ENCODE measurements at places on chromosomes 12 and 14. TPM values are rescaled to one million over a fixed set of nuclear protein-coding genes. Genes with fewer than 3 reads are reported as not detected.

The ACRBP gene
- total RNA-seq, result 0.56 TPM

The IFNG-AS1 gene
- not detected for total RNA-seq

The MGST1 gene
- total RNA-seq, result 145 TPM

The TMEM119 gene
- 2.0 TPM for total RNA-seq

The ADAMTS20 gene
- not detected for total RNA-seq

The DCAF5 gene
- total RNA-seq, result 28.1 TPM

The GYS2 gene
- total RNA-seq, result 0.68 TPM

The B3GNT4 gene
- total RNA-seq, result 2.0 TPM

The CD4 gene
- 2.2 TPM for total RNA-seq

The SALL2 gene
- 1.4 TPM for total RNA-seq

The SMIM41 gene
- not detected for total RNA-seq

The CD163 gene
- total RNA-seq, result 5.8 TPM

The PLA2G1B gene
- not detected for total RNA-seq

The ANKRD33 gene
- total RNA-seq, result not detected

The RNU6-7 gene
- not detected for total RNA-seq

The MYO1H gene
- 1.0 TPM for total RNA-seq

The ZNF891 gene
- total RNA-seq, result 0.64 TPM

The LGMN gene
- total RNA-seq, result 27.4 TPM

The CMKLR1 gene
- 0.56 TPM for total RNA-seq

The REM2 gene
- 0.32 TPM for total RNA-seq

The PMCH gene
- not detected for total RNA-seq

The PMEL gene
- 0.52 TPM for total RNA-seq

The FSCB gene
- not detected for total RNA-seq

The AMIGO2 gene
- total RNA-seq, result 1.5 TPM

All from esophagus mucosa (tissue), 1 donor.